ENCODE measurements at places on chromosomes 1 and 21. TPM values are rescaled to one million over a fixed set of nuclear protein-coding genes. Genes with fewer than 3 reads are reported as not detected.

Gene FOXO6
- not detected for total RNA-seq

- DNase-seq, result peak; percentile 23
These were observed 126.2 kb downstream of the FGGY start for GRCh38 chr1:59422921-59423575.

- DNase-seq, result peak; percentile 97
These were observed 56.5 kb upstream of the BCAR3 start for GRCh38 chr1:93738075-93738622.

GRCh38 chr1:203733009-203733863 is 31.7 kb upstream of the LAX1 start:
- DNase-seq, result no peak

GRCh38 chr21:14270631-14271030 is 54.7 kb downstream of the RBM11 start:
- DNase-seq, result no peak

Measured in RPMI7951 (cell line).